ENCODE measurements at places on chromosomes 2 and 18.

GRCh38 chr2:134490559-134490958, 228.2 kb downstream of the TMEM163 start:
- DNase-seq, result no peak

GRCh38 chr2:37642907-37643729, 28.3 kb downstream of the CDC42EP3 start:
- DNase-seq, result no peak

DNA sequence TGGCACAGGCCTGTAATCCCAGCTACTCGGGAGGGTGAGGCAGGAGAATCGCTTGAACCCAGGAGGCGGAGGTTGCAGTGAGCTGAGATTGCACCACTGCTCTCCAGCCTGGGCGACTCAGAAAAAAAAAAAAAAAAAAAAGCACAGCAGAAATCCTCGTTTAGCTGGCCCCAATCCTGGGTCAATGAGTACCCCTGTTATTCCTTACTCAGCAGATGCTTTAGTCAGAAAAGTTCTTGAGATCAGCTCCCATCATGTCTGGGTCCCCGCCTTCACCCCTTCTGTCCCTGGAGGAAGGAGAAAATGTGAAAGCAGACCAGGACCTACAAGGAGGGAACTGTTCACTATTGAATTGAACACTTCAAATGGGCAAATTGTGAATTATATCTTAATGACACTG, 16.4 kb upstream of the KCNG3 start:
- no peak for DNase-seq

GRCh38 chr2:23135481-23136100, 249.4 kb upstream of the KLHL29 start:
- DNase-seq, result peak; percentile 50

DNA sequence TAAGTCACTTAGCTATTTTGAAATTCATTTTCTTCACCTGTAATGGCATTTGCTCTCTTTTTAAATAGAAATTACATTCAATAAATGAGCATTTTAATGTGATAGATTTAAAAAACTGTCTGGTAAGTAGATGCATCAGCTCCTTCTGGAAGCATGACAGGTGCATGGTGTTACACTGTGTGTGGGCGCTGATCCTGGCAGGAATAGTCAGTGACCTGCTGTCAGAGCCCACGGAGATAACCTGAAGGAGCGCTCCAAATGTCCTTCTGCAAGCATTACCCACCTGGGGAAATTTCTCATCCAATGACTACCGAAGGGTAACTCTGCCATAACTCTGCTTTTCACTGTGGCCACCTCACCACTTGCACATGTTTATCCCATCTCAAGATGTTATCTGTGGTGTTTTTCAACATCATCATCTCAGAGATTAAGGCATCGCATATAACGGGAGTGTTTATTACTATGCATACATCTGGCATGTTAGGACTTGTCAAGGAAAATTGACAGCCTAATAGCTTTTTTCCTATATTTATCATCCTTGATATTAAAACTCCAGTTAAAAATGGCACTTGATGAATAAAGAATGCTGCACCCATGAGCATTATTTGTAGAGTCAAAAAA, 637.3 kb downstream of the ERBB4 start:
- DNase-seq, result no peak
